ENCODE measurements at places on chromosomes 11 and 22.

DNA sequence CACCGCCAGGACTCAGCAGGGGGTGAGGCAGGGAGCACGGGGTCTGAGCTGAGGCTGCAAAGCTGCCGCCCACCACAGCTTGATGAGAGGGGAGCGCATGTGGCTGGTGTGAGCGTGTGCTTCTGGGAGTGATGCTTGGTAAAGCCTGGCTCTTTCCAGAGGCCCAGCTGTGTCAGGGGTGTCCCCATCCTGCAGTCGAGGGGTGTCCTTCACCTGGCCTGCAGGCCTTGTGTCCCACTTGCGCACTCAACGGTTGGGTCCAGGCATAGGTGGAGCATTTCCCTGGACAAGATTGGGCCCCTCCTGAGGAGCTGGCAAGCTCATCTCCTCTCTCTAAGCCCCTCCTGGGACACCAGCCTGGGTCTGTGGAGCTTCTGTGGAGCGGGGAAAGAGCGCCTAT is 273.9 kb downstream of the TBC1D22A start:
- no peak for DNase-seq

DNA sequence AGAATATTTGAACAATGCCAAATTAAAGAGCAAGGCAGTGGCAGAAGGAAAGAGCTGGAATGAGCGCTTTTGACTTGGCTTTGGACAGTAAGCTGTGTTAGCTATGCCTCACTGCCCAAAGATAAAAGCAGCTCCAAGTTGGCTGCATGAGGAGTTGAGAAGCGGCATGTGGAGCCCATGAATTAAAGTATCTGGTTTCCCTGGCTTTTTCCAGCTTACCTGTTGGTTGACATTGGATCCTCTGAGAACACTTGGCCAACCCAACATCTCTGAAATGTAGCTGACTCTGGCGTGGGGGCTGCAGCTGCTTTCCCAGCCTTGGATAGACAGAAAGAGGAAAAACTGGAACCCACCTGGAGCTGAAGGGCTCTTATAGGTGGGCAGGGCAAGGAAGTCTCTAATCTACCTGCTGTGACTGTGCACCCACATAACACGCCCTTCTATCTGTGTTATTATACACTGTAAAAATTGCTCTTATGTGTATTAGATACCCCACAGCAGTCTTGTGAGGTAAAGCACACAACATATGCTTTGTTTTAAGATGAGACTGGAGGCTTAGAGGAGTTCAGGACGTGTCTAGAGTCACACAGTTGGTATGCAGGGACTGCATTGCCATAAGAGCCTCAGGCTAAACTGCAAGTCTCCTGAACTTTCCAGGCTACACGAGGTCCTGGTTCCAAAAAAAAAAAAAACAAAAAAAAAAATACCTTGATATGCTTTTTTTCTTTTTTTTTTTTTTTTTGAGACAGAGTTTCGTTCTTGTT is 5.8 kb downstream of the UBASH3B start:
- no peak for DNase-seq

DNA sequence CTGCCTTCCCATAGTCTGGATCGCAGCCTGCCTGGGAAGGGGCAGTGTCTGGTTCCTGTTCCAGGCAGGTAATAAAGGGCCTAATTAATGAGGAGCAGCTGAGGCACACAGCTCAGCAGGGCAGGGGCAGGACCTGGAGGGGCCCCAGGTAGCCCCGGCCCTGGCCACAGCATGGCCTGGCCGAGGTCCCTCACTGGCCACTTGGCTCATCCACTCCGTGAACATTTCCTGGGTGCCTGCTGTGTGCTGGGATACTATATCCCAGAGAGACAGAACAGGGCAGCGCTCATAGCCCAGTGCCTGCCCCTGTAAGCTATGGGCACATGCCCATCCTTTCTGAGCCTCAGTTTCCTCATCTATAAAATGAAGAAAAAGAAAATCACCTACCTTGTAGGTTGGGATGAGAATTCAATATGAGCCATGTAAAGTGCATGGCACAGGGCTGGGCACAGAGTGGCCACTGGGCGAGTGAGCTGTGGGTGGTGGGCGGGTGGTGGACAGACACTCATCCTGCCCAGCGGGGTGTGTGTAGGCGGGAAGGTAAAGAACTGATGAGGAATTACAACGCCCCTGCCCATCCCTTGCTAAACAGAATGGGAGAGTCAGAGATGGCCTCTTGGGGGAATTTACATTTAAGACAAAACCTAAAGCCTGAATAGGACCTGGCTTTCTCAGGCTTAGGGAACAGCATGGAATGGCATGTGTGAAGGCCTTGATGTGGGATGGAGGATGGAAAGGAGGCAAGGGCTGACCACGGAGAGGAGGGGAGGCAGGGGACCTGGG is 9.2 kb downstream of the MYRF start:
- no peak for DNase-seq

DNA sequence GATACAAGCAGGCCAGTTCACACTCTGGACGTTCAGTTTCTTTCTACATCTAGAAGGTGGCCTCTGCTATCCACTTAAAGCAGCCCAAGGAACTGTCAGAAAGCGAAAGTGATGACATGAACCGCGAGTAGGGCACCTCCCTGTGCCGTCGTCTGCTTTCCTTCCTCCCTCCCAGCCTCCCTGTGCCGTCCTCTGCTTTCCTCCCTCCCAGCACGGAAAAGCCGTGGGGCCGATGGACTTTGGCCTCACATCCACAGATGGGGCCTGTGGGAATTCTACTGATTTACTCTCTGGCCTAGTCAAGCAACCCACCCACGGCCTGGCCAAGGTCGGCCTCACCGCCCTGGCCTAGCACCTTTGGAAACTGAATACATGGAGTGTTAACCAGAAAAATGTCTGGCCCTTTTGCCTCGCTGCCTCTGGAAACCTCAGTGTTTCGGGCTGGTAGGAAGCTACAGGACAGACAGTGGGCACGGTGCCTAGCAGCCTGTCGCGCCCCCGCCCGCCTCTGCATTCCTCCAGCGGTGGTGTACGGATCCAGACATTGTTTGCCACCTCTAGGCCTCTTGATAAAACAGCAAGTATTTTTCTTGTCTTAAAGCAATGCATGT is 14.2 kb downstream of the PEX26 start:
- no peak for DNase-seq
